DMS79 treated with DMSO at 0.1 percent for 48 hours (cell line): ENCODE measurements at places on chromosomes 2 and 18.
A peak's percentile ranks its signal among the peaks of the same experiment; 100 is the strongest.

- DNase-seq = no peak
Observed at GRCh38 chr2:156332284-156332533, 312 bp downstream of the NR4A2 start.

- DNase-seq = no peak
Observed at GRCh38 chr2:86488561-86489250, 47.5 kb downstream of the KDM3A start.

DNA sequence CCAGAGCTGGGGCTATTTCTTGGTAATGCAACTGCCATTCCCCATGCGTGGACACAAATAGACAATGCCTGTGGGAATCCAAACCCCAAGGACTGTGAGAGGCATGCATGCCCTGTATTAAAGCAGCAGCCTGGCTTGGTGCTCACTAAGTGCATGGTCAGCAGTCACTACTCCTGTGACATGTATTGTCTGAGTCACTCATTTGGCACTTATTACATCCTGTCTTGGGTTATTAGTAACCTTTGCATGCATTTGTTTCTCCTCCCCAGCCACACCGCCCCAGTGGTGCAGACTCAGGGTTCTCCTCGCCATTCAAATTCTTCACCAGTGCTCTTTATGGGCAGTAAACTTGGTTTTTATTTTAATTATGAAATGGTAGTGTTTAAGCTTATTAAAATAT, 30.2 kb downstream of the PRKCE start:
- no peak for DNase-seq

- DNase-seq = no peak
Observed at GRCh38 chr2:128727914-128728313, 409.2 kb upstream of the HS6ST1 start.

DNA sequence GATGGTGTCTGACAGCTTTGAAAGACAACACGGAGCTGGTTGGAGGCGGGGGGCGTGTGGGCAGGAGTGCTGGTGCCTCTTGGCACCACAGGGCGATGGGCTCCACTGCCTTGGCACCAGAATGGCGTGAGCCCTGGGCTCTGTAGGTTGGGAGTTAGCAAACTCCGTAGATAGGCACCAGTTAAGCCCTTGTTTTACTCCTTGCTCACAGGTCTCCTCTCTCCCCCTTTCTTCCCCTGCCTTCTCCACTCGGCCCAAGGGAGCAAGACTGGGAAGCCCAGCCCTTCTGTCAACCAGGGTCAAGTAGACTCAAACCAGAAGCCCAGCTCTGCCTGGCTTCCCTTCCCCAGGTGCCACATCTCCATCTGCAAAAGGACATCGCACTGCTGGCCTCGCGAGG, 281.7 kb upstream of the ID2 start:
- DNase-seq = no peak

DNA sequence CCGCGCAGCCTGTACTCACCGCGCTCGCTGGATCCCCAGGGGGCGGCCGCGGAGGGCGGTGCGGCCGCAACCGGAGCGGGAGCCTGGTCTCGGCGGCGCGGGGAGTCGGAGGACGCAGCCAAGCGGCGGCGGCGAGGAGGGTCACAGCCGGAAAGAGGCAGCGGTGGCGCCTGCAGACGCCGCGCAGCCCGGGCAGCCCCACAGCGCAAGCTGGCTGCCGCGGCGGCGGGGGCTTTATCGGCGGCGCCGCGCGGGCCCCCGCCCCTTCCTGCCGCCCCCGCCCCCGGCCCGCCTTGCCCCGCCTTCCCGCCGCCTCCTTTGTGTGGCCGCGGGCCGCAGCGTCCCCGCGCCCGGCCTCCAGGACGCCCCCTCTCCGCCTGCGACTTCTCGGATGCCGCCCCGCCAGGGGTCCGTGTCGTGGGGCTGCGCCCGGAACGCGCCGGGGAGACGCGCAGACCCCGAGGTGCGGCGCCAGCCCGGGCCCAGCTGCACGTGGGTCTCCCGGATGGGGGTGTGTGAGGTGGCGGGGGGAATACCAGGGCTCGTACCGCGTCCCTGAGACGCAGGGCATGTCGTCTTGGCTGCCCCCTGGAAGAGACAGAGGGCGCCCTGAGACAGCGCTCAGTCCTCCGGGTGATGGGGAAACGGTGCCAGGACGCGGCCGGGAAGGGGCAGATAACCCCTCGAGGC, at the start of gene SERPINE2:
Gene SERPINE2 (minus strand): TSS at position 207 of the 690 bp plus-strand sequence. CDS start 37,386 bp downstream, outside the sequence.
- DNase-seq = no peak

DNA sequence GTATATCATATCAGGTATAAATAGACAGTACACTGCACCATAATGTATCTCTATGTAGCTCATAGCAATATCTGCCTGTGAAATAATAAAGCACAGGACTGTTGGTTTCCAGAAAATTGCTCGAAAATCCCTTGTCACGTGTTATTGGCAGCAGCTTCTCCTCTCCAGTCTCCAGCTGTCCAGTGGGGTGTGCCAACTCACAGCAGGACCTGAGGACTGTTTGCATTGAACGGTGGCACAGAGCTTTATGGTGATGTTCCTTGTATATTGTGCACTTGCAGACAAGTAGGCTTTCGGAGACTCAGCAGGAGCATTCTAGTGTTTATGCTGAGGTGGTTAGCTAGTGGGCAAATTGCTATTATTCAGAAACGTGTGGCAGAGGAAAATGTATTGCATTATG, 182.2 kb upstream of the ATP5MC3 start:
- DNase-seq = peak; percentile 95
